Activated CD4-positive, CD25-positive, alpha-beta regulatory T cell treated with anti-CD3 and anti-CD28 coated beads, Interleukin-2, amount 50 U/mL, for 24 hours (primary cell): ENCODE measurements at places on chromosomes 5 and 9.

GRCh38 chr9:6079386-6079785 lies 64.0 kb upstream of the RANBP6 start:
- no peak for ATAC-seq

- no peak for ATAC-seq
Observed at GRCh38 chr9:19807182-19807892, 18.5 kb upstream of the SLC24A2 start.

DNA sequence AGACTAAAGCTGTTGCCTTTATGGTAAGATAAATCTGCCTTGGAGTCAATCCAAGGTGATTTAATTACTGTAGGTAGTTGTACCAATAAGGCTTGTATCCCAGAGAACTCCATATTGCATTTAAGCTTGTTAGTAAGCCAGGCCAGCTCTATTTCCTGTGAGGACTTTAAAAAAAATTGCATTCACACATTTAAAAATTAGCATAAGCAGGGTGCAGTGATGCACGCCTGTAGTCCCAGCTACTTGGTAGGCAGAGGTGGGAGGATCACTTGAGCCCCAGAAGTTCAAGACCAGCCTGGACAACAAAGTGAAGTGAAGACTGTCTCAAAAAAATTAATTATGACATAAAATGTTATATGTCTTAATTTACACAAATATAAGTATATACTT lies 28.7 kb upstream of the ABL1 start:
- ATAC-seq, result no peak

DNA sequence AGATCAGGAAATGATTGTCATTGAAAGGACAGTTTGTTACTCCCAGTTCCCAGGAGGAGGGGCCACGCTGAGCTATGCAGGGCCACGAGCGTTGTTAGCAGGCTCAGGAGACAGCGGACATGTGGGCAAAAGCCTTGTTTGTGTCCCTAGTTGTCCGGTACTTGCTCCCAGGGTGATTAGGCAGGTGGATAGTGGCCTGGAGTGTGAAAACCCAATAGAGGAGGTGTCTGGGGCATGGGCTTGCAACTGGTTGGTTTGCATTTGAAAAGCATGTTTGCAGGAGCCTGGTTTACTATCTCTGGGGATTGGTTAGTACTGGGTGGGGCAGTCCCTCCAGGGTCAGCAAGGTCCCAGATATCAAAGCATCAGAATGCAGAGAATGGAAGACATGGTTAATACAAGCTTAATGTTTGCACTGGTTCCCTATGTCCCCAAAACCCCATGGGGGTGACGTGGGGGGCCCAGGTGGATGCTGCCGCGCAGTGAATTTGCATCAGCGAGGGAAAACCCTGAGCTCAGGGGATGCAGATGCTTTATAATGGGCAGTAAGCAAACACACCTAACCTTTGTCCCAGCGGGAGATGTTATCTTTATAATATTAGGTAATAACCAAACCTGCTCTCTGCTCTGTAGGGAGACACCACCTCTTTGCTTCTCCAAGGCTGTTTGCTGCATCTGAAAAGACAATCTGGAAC lies 39.7 kb downstream of the ROPN1L start:
- no peak for ATAC-seq

- ATAC-seq, result no peak
Observed at GRCh38 chr9:123712399-123712798, 217.5 kb downstream of the DENND1A start.

GRCh38 chr5:171579976-171580411 lies 160.5 kb downstream of the FGF18 start:
- no peak for ATAC-seq
